Activated naive CD4-positive, alpha-beta T cell treated with anti-CD3 and anti-CD28 coated beads, Interleukin-2, amount 50 U/mL, for 16 hours (primary cell): ENCODE measurements at places on chromosomes 11 and 22.

- no peak for DNase-seq
Measured at GRCh38 chr11:113613619-113614018, 92.5 kb downstream of the TMPRSS5 start.

- DNase-seq: no peak
Measured at GRCh38 chr22:42281284-42281683, 10.8 kb upstream of the TCF20 start.

GRCh38 chr11:120715239-120715638, 203.7 kb downstream of the GRIK4 start:
- no peak for DNase-seq

GRCh38 chr11:66002648-66003225, 434 bp downstream of the BANF1 start:
- DNase-seq: peak; percentile 77

DNA sequence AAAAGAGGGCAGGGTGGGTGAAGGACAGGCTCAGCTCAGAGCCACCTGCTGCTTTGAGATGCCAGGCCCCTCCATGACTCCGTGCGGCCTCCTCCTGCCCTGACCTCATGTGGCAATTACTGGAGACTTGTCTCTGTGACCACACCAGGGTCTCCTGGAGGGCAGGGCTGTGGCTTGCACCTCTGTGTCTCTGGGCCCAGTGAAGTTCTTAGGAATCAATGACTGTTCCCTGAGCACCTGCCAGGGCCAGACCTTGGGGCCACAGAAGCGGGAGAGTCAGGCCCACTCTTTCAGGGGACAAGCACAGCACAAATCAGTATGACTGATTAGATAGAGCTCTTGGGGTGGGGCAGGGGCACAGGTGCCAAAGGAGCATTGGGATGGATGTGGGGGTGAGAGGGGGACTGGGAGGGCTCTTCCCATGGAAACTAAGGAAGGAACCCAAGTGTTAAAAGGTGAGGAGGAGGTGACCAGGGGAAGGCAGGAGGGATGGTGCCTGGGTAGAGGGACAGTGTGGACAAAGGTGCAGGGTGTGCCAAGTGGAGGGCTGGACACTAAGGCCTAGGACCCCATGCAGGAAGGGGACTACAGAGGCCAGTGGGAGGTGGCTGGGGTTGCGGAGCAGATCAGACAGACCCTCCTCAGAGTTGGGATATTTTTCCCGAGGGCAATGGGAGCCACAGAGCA, 77.3 kb upstream of the SHISAL1 start:
- DNase-seq: no peak

GRCh38 chr11:5204787-5205186, 4.3 kb upstream of the OR51V1 start:
- DNase-seq: no peak

GRCh38 chr22:23580576-23581259, 628 bp upstream of the IGLL1 start:
- no peak for DNase-seq

GRCh38 chr11:121372671-121373429, 79.3 kb upstream of the SORL1 start:
- no peak for DNase-seq

GRCh38 chr11:86671531-86672006, 847 bp downstream of the ME3 start:
- DNase-seq: no peak

- no peak for DNase-seq
Measured at GRCh38 chr11:101840704-101841103, 74.1 kb upstream of the CEP126 start.

DNA sequence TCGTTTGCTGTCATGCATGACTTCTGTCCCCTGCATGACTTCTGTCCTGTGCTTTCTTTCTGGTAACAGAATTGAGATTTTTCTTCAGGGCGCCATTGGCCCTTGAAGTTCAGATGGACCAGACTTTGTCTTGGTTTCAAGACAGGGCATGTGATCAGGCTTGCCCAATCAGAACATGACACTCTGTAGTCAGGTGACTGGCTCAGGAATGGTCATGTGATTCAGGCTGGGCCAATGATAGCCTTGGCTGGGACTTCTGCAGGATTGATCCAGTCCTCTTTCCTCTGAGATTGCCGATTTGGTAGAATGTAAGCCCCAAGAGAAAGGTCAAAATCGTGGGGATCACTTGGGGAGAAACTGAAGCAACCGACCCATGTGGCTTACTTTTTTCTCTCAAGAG, 90.5 kb upstream of the ALX4 start:
- no peak for DNase-seq

DNA sequence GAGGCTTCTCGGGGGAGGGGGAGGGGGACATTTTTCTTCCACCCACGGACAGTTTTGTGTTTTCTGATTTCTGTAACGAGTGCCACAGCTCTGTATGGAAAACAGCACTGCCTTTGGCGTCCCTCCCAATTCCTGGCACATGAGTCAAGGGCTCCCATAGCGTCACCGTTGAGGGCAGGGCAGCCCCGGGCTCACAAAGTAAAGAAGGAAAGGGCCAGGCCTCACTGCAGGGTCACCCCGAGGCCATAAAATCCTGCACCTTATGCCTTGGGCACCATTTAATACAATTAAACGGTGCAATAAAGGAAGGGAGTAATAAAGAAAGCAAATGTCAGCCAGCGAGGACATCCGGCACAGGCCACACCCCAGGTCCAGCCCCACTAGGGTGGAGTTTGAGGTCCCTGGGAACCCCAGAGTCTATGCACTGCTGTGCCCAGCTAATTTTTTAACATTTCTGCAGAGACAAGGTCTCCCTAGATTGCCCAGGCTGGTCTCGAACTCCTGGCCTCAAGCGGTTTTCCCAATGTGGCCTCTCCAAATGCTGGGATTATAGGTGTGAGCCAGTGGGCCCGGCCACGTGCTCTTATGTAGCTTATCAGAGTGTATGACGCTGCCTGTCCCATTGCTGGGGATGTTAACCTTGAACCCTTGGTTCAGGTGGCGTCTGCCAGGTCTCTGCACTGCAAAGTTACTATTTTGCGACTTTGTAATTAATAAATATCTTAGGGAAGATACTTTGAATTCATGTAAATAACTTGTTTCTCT, 13.6 kb upstream of the MUC2 start:
- DNase-seq: no peak

- no peak for DNase-seq
Measured at GRCh38 chr22:28759861-28760560, 12.5 kb upstream of the CCDC117 start.

DNA sequence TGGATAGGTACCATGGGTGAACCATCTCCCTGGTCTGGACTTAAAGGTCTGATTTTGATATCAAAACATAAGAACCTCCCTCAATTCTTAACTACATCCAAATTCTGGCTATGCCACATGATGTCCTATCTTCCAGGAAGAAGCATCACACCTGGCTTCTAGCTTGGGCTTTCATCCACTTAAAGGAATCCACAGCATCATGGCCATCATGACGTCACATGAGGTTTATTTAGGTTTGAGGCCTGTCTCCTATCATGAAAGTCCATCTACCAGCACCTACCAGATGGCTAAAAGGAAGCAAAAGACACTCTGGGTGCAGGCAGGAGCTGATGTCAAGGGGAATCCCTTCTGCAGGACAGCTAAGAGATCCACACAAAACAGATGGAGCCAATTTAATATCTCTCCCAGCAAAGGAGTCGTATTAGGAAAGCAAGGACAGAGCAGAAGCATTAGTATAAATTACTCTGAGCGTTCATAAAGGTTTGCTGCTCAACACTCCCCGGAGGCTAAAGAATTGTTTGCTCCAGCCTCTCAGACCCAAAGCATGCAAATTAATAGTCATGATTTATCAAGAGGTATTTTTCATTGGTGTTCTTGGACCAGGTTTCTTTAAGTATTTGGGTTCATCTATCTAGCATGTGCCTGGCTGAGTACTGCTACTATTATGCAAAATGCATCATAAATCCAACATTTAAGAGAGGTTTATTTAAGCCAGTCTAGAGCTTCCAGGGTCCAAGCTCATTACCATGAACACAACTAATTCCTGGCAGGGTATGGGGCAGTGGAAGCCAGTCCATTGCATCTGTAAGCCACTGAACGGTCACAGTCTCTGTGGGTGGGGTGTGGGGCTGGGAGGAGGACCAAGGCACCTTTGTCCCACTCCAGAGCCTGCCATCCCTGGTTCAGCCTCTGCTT, 47.2 kb downstream of the GALNT18 start:
- DNase-seq: no peak

- DNase-seq: no peak
Measured at GRCh38 chr11:18329196-18329870, 7.0 kb downstream of the GTF2H1 start.

DNA sequence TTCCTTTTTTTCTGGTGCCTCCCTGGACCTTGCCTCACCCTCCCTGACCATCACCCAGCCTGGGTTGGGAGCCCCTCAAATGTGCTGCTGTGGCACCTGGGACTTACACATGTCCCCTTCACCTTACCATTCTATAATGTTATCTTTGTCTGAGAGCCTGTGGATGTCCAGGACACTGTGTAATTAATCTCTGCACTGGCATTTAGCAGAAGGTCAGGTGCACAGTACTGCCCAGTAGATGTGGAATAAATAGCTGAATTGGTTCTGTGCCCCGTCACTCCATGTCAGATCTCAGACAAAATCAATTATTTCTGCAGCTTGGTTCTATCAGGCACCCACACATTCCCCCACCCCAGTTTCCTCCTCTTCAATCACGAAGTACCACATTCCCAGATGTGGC, 19.9 kb upstream of the DKK3 start:
- DNase-seq: no peak
